ENCODE measurements at places on chromosomes 12 and 14.

GRCh38 chr12:68739891-68740290, 6.1 kb upstream of the SLC35E3 start:
- no peak for DNase-seq

- no peak for DNase-seq
Observed at GRCh38 chr12:40999210-40999609, 188.9 kb upstream of the PDZRN4 start.

DNA sequence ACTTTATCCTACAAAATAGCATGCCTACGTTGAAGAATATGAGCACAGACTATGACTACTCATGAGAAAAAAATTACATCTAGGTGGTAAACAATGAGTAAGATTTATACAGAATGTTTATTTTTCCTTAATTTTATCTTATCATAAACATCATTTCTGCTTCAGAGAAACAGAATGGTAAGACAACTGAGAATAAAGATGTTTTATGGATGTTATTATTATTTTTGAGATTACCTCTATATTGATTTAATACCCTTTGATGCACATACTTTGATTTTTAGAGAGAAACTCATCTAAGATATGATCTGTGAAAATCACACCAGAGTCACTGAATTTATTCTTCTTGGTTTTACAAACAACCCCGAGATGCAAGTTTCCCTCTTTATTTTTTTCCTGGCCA, at the start of gene OR10A7:
TSS of gene OR10A7 (plus strand) at position 301 of the 400 bp plus-strand sequence. CDS start at position 301, 0 bp downstream.
- no peak for DNase-seq

GRCh38 chr12:64332296-64332695, 58.3 kb downstream of the C12orf56 start:
- DNase-seq = no peak

DNA sequence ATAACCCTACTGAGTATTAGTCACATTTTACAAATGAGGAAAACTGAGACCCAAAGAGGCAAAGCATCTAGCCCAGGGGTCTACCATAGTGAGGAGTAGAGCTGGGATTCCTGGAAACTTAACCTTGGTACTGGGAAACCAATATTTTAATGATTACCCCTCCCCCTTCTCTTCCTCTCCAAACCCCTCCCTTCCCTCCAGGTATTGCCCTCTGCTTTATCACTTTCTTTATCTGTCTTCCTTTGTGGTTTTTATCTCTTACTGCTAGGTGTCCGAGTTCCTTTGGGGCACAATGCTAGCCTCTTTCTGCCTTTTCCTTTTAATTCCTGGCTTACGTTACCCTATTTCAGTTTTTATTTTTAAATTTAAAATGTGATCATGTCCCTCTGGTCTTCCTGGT, 2.8 kb downstream of the GABARAPL1 start:
- no peak for DNase-seq

DNA sequence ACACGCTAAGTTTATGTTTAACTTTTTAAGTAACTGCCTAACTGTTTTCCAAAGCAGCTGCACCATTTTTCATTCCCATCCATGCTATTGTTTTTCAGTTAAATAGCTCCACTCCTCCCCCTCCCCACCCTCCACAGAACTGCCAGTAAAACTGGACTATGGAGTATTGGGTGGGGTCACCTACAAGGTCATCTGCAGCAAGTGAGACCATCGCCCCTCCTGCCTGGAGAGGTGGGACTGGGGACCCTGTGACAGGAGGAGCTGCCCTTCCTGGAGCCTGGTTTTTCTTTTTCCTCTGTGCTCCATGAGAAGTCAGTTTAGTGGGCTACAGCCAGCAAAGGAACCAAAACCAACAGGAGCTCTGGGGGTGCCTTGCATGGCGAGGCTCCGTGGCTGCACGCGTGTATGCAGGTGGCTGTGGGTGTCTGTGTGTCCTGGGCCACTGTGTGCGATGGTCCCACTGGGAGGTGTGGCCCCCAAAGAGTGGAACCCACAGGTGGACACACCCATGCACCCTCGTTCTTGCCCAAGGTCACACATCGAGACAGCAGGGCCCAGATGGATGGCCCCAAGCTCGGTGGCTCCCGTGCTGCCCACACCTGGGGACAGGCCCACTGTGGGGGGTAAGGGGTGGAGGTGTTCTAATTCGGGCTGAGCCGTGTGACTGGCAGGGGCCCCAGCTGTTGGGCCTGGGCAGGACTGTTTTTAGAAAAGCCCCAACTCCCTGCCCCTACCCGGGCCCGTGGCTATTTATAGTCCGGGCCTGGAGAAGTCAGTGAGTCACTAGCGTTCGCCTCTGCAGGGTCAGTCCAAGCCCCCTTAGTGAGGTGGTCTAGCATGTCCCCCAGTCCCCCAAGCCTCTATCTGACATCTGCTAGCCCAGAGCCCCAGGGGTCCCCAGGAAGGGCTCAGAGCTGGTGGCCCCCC, 2.3 kb upstream of the ADSS1 start:
- no peak for DNase-seq

DNA sequence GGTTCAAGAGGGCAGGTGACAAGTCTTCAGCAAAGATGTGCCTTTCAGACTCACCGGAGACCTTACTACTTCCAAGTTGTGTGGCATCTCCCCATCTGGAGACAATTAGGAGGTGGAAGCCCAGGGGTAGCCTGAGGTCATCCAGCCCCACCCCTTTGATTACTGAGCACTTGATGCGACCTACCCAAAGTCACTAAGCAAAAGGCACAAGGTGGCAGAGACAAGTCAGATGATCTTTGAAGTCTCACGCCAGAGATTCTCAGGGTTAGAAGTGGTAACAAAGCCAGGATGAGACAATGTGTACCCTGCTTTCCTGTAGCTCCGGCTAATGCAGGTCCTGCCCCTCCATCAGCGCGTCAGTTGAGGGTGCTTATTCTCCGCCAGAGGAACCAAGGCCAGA, 1.4 kb upstream of the FOXN3 start:
- no peak for DNase-seq

- DNase-seq = no peak
Observed at GRCh38 chr12:13981990-13982389, 588 bp upstream of the GRIN2B start.

- DNase-seq = peak; percentile 93
Observed at GRCh38 chr14:95483309-95484165, 32.9 kb downstream of the SYNE3 start.

- no peak for DNase-seq
Observed at GRCh38 chr12:117968826-117969659, at the start of gene KSR2. Gene KSR2, minus strand, starts transcription at chr12:117968990. Its CDS starts 735 bp downstream, at chr12:117968255.

- DNase-seq = no peak
Observed at GRCh38 chr12:97756066-97756666, 293.6 kb downstream of the RMST start.

DNA sequence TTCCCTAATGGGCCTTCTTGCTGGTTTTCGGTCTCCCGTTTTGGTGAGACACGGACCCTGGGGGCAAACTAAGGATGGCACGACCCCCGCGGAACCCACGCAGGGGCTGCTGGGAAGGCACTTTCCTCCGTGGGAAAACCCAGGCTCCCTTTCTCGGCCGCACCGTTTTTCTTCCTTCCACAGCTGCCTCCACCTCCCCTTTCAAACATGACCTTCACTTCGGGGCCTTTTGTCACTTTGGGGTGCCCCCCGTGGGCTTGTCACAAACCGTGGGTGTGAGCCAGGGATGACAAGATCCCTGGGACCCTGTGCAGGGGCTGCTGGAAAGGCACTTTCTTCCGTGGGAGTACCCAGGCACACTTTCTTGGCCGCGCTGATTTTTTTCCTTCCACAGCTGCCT, 268.7 kb downstream of the ALG10 start:
- no peak for DNase-seq

DNA sequence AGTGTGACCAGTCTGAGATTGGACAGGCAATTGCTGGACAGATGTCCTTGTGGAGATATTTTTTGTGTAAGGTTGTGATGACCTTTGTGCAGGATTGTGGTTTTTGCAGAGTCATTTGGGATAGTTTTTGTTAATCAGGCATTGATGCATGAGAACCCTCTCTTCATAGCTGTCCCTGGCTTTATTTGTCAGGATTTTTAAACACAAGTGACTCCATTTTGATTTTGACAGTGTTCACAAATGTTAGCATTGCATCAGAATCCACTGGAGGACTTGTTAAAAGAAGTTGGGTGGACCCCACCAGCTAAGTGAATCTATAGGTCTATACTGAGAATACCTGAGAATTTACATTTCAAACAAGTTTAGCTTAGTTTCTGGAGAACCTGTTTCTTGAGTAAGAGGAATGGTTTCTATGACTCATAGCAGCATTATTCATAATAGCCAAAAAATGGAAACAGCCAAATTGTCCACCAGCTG, 11.8 kb downstream of the FNTB start:
- DNase-seq = peak; percentile 16

- peak; percentile 7 for DNase-seq
Observed at GRCh38 chr14:58866391-58866790, 228.6 kb downstream of the DACT1 start.

- DNase-seq = no peak
Observed at GRCh38 chr12:65613692-65614091, 210.6 kb upstream of the HMGA2 start.

GRCh38 chr12:6684609-6685008, 4.6 kb downstream of the ZNF384 start:
- DNase-seq = no peak

- DNase-seq = no peak
Observed at GRCh38 chr14:105312973-105313372, 1.6 kb upstream of the PACS2 start.

DNA sequence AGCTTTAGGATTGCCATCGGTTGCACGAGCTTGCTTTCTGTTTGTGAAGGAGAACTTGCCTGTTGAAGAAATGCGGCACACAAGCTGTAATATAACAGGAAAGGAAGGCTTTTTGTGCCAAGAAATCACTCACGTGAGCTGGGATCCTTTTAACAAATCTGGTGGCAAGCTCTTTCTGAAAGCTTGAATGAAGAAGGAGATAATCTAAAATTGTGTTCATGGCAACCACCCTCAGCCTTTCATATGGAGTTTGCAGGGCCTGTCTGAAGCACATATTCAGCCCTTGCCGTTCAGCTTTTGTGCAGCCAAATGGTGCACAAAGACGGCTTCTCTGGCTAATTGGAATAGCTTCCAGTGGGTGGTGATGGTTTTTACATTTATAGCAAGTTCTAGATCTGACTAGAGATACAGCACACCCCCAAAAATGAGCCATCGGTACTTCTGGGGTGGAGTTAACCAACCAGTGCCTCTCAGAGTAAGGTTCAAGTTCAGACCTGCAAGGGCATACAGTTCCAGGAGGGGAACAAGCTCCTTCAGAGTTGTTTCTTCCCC, 107.4 kb downstream of the AEBP2 start:
- DNase-seq = peak; percentile 45

- DNase-seq = no peak
Observed at GRCh38 chr14:103398427-103399195, 13.4 kb downstream of the MARK3 start.

- DNase-seq = no peak
Observed at GRCh38 chr12:52680363-52680762, at the start of gene KRT1. Gene KRT1, minus strand, starts transcription at chr12:52680407. Its CDS starts 59 bp downstream, at chr12:52680348.

GRCh38 chr12:6199531-6200255, 507 bp upstream of the CD9 start:
- no peak for DNase-seq

DNA sequence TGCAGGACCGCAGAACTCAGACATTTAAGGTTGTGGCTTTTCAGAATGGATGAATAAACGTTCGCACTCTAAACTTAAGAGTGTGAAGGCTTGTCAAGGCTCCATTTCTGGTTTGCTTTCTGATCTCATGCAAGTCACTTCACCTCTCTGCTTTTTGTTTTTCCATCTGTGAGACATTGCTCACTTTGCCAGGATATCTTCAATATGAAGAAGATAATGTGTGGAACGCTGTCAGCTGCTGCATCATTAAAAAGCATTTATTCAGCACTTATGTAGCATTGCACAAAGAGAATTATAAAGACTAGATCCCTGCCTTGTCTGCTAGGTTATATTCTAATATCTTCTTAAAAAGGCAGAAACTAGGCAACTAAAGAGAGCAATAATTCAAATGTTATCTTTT, 172.2 kb downstream of the CACNA1C start:
- no peak for DNase-seq
